ENCODE measurements at places on chromosomes 3 and 15.

DNA sequence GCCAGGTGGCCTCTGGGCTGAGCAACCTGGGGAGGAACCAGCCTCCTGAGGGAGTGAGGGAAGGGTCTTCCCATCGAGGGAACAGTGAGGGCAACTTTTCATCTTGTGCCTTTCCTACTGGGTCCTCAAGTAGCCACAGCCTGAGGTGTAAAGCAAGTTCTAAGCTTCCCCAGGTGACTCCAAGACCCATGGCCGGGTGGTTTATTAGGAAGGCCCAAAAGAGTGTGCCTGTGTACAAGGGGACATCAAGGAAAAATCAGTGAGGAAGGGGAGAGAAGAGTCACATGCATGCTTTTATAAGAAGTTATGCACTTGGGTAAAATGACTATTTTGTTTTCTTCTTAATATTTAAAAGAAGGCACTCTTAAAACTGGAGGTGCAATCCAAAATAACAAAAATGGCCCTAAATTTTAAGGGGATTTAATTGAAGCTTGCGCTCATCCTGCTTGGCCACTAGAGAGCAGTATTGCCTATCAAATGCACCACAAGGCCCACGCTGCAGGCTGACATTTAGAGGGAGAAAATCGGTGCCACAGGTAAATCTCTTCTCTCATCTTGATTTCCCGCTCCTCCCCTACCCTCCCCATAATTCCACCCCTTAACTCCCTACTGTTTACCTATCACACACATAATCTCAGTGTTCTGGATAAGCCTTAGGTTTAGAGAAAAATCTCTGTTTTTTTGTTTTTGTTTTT lies 6.7 kb downstream of the NANOGP8 start:
- DNase-seq, result no peak

DNA sequence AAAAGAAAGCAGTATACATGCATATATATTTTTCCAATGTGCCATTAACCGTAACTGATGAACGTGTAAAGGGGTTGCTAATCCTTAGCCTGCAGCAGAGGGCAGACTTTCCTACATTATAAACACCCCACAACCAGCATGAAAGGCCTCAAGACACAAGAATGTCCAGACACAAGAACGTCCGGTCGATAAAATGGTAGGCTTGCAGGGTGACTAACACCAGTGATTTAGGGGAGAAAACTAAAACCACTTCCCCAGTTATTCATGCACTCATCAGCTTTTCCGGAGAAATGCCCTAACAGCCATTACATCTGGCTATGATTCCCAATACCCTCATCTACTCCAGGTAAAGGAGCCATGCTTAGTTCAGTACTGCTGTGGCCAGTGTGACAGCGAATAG lies 57.4 kb downstream of the LRTM1 start:
- DNase-seq, result no peak

- DNase-seq, result peak; percentile 27
These were observed 20.3 kb downstream of the FAM98B start for GRCh38 chr15:38474155-38474757.

- no peak for DNase-seq
These were observed 13.8 kb upstream of the OR5K3 start for GRCh38 chr3:98376631-98377030.

- DNase-seq, result no peak
These were observed 15.0 kb downstream of the CEP70 start for GRCh38 chr3:138578961-138579574.

DNA sequence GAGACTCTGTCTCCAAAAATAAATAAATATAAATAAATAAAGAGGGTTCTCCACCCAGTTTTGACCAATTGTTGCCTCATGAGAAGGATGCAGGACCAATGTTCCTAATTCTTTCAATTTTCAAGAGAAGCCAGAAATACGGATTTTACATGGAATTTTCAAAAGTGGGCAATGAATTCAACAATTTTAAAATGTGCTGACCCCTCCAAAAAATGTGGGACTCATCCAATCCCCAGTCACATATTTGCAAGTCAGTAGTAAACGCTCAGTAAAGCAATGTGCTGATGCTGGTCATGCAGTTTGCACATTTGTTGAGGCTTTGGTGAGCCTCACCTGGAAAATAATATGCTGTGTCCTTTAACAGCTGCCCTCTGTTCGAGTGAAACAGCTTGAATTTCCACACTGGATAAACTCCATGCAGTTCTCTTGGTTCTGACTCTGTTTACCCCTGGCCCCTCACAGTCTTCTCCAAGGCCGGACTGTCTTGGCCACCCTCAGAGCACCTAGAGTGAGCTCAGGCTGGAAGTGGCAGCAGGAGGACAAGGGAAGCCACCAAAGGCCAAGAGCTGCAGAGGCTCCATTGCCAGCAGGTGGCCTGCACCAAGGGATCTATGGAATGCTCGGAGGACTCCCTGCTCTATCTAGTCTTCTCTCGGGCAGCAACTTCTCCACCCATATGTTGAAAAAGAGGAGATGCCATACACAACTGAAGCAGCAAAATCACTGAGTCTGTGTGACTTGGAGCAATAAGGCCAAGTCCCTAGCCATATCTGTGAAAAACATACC lies 246.8 kb downstream of the UACA start:
- DNase-seq, result no peak

DNA sequence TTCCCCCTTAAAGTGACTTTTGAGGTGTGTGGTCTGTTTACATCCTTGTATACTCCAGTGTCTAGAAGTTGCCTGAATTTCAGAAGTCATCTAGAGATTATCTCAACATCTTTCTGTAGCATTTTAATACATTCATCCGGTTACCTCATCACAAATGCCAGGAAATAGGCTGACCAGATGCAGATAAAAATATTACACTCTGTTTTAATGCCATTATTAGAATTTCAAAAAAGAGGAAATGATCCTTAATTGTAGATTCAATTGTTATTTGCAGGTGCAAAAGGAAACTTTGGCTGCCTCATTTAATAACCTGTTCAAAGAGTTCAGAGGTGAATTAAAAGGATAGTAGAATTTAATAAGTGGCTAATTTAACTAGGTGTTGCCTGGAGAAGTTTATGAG lies 290.9 kb downstream of the C3orf38 start:
- no peak for DNase-seq

GRCh38 chr3:45088543-45089358 lies 57.4 kb downstream of the CDCP1 start:
- no peak for DNase-seq

DNA sequence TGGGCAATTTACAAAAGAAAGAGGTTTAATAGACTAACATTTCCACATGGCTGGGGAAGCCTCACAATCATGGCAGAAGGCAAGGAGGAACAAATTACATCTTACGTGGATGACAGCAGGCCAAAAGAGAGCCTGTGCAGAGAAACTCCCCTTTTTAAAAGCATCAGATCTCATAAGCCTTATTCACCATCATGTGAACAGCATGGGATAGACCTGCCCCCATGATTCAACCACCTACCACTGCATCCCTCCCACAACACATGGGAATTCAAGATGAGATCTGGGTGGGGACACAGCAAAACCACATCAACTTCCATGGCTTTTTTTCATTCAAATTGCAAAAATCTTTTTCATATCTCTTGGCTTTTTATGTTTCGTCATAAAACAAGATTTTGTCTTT lies 67.6 kb upstream of the GADL1 start:
- no peak for DNase-seq

- no peak for DNase-seq
These were observed 40.9 kb downstream of the KLHL18 start for GRCh38 chr3:47323431-47324277.

- no peak for DNase-seq
These were observed 52.9 kb upstream of the BCL6 start for GRCh38 chr3:187798126-187798525.

- no peak for DNase-seq
These were observed 11.9 kb downstream of the ATP8B4 start for GRCh38 chr15:50107157-50107556.

DNA sequence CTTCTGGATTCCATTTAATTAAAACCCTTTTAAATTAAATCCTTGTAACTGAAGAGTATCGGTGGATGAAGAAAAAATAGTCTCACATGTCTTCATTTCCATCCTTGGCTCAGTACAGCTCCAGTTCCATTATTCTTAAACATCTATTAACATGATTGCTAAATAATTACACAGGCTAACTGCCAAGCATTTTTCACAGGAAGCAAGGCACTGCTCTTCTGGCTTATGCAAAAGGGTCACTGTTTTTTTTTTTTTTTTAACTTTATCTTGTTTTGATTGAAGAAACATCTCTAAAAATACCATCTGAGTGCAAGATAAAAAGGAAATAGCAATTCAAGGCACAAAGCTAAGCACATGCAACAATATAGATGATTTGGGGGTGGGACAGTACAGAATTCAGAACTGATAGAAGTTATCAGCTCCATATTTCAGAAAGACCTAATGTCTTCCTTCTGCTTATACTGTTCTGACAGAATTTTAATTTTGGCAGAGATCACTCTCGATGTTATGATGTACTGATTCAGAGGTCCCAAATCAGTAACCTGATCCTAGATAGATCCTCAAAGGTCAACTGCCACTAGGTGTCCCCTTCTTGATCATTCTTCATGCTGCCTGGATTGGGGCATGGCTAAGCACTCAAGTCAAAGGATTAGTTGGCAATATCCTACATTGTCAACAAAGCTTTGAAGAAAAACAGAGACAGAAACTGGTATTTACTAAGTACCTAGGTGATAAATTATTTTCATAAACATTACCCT lies 57.8 kb upstream of the ACTC1 start:
- no peak for DNase-seq
